ENCODE measurements at places on chromosomes 13 and 19. TPM values are rescaled to one million over a fixed set of nuclear protein-coding genes. Genes with fewer than 3 reads are reported as not detected.
A peak's percentile ranks its signal among the peaks of the same experiment; 100 is the strongest.

DNA sequence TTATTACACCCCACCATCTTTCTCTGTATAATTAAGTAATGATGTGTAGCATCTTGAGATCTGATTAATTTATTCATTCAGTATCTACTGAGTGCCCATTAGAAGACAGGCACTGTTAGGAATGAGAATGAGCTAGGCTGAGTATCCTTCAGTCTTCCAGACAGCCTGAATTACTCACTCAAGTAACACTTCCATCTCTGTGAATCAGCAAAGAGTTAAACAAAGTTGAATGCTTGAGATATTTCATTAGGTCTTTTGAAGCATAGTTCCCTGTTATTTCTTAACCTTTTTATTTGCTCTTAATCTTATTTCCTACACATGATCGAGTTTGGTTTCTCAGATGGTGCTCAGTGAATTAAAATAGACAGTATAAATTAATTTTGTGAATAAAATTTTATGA, 413.7 kb downstream of the DCT start:
- DNase-seq, result no peak

ATP8B3 gene
- 3.6 TPM for total RNA-seq

DNA sequence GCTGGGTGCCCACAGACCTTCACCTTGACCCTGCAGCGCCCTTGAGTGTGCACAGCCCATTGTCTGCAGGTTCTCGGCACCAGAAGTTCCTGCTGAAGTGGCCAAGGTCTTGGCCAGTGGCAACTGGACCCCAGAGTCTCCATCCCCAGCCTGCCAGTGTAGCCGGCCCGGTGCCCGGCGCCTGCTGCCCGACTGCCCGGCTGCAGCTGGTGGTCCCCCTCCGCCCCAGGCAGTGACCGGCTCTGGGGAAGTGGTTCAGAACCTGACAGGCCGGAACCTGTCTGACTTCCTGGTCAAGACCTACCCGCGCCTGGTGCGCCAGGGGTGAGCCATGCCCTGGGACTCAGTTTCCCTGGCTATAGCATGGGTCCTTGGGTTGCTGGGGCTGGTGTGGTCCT, 11.9 kb upstream of the ARHGAP45 start:
- DNase-seq, result no peak

GRCh38 chr19:39401549-39402345, 4.9 kb upstream of the ZFP36 start:
- DNase-seq, result peak; percentile 87

KLK1 gene
- total RNA-seq, result 0.41 TPM

ADAT3 gene
- total RNA-seq, result 10.3 TPM

DNA sequence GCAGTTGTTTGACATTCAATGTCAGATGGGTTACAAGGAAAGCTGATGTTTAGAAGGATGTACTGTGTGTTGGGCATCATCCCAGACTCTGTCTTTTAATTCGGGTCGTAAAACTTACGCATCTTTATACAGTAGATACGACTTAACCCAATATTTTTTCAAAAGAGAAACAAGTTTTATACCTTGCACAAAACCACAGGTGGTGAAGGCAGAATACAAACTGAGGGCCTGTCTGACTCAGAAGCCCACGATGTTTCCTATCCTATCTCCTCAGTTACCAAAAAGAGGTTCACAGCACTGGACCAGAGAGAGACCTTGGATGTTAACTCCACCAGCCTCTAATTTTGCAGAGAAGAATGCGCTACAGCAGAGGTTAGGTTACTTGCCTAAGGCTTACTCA, 477.0 kb downstream of the FOXO1 start:
- no peak for DNase-seq

NKG7 gene
- 7.9 TPM for total RNA-seq

- no peak for DNase-seq
These were observed 78.4 kb upstream of the DIAPH3 start for GRCh38 chr13:60242043-60242595.

DNA sequence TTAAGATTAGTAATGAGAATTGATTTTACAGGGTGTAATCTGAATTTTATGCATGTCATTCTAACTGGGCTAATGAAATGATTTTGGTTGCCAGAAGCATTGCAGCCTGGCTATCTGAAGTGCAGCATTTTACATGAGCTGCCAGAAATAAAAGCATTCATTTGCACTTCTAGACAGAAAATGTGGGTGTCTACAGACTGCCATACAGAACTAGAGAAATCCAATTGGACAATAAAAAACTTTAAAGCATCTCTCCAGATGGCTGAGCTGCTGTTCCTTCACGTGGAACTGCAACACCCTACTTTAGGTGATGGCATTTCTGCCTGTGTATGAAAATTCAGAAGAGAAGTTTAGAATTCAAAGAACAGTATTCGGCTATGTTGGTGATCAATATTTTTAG, 450.1 kb upstream of the SLITRK1 start:
- DNase-seq, result no peak

TMTC4 gene
- total RNA-seq, result 15.1 TPM

GRCh38 chr13:102968572-102969228, 97.5 kb downstream of the SLC10A2 start:
- no peak for DNase-seq

DNA sequence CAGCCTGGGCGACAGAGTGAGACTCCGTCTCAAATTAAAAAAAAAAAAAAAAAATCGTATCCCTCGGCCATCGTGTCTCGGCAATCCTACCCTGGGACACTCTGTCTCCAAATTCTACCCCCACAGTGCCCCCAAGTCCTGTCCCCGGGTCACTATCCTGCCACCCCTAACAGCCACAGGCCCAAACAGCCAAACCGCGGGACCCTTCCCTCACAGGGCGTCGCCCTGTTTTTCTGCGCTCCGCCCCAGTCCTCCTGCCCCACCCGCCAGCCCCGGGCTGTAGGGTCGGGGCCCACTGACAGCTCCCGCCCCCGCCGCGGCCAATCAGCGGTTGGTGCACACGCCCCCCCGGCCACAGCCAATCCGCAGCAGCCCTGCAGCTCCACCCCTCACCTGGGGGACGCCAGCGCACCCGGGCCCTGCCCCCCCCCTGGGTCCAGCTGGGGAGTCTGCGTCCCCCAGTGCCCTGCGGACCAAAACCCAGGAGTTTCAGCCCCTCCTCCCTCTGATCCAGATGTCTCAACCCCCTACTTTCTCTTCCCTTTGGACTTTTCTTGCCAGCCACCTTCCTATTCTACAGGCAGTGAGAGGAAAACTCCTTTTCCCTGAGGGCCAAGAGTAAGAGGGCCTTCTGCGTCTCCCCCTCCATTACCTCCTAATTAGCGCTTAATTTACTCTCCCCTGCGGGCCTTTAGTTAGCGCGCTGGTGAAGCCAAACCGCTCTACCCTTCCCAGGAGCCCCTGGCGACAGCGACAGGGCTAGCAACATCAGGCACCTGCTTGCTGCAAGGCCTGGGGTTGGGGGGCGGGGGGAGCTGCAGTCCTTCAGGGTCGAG, 1.5 kb upstream of the BCAT2 start:
- DNase-seq, result peak; percentile 93

DNA sequence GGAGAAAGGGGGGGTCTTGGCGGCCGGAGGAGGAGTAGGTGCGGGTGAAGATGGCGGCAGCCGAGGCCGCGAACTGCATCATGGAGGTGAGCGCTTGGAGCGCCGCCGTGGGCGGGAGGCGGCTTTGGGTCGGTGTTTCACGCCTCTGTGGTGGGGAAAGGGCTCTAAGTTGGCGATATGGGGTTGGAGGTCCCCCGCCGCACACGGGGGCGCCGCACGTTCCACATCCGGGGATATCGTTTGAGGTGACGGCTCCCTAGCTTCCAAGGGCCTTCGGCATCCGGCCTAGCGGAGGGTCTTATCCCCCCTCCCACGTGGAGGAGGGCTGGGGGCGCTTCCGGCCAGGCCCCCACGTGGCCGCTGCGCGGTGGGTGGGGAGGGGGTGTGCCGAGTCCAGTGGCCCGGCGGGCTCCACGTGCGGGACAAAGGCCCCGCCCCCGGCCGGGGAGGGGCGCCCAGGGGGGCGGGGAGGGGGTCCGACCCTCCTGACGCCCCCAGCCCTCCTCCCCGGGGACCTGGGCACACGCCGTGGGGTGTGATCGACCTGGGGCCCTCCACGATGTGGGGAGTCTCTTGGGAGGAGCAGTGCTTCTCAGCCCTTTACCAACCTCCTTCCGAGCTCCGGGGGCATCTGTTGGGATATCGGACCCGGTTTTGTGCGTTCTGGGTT, at the start of gene PRMT1:
PRMT1 (plus strand) TSS at position 41 of the 670 bp plus-strand sequence; CDS start at position 51, 10 bp downstream.
- peak; percentile 69 for DNase-seq

DNA sequence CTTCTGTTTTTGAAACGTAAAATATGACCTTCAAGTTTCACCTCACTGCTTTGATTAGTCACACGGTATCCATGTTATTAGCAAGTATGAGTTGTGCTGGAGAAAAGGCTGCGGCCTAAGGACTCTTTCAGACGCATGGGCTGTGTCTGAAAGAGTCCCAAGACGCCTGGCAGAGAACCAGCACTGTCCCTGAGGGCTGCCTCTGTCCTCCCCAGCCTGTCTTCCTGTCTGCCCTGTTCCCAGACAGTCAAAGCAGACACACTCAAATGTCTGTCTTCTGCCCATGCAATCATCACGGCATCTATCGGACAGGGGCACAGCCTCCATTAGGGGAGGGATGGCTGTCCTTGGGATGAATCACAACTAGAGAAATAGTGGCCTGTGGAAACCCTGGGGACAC, 65.5 kb downstream of the DPY19L3 start:
- no peak for DNase-seq

F10 gene
- 5.1 TPM for total RNA-seq

DNA sequence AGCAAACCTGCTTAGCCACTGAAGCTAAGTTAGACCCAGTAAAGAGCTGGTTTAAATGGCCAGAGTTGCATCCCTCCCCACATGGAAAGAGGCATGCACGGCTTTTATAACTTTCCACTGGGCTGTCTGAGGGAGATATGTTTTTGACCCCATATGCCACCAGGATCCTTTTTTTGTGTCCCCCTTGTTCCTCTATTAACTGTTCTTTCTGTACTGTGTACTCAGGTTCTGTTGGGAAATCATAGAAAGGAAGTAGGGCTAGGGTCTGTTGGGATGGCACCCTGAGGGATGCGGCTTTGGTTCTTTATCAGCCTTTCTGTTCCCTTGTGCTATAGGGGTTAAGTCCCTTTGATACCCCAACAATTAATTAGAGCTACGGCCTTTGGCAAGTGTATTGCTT, 12.2 kb upstream of the TM9SF2 start:
- DNase-seq, result no peak

GRCh38 chr13:112964971-112965492, 4.0 kb upstream of the MCF2L start:
- no peak for DNase-seq

DNA sequence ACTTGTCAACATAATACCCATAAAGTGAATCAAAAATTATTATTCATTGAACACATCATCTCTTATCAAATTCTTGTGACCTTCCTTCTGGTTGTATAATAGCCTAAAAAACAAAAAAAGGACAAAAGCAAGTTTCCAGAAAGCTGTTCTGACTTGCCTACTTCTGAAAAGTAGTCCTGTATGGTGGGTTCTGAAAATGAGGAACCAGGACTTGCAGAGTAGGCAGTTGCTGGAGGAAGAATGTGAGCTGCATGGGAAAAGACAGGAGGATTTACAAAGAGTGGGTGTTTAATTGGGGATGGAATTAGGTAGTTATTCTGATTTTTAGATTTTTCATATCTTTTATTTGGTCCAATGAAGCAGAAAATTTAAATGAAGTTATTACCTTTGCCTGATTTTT, 56.7 kb downstream of the RCBTB2 start:
- no peak for DNase-seq

OVOL3 gene
- total RNA-seq, result not detected

CEACAM1 gene
- total RNA-seq, result 33.1 TPM

FARP1 gene
- total RNA-seq, result 229 TPM

TSHZ3 gene
- total RNA-seq, result 8.4 TPM

- no peak for DNase-seq
These were observed 270.2 kb downstream of the LMO7 start for GRCh38 chr13:75906315-75906714.

DNA sequence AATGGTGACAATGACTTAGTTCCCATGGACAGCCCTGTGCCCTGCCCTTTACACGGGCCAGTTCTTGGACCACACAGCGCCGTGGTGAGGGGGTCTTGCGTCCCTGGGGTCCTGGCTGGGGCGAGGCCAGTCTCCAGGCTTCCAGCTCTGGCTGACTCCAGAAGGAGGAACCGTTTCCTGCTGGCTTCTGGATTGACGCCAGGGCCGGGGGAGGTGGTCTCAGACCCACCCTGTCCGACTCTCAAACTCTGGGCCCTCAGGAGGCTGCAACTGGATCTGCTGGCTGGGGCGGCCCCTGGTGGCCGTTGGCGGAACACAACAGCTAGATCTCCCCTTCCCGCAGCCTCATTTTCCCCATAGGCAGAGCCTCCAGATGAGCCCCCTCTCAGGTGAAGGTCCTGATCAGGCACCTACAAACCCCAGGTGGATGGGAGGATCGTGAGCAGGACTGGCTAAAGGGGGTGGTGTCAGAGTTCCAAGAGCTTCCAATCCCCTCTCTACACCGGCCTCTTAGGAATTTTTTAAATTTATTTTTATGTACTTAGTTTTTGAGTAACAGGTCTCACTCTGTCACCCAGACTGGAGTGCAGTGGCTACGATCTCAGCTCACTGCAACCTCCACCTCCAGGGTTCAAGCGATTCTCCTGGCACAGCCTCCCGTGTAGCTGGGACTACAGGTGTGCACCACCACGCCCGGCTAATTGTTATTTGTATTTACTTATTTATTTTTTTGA, 8.0 kb downstream of the CCDC194 start:
- DNase-seq, result peak; percentile 83

LRRC63 gene
- 0.31 TPM for total RNA-seq

DNA sequence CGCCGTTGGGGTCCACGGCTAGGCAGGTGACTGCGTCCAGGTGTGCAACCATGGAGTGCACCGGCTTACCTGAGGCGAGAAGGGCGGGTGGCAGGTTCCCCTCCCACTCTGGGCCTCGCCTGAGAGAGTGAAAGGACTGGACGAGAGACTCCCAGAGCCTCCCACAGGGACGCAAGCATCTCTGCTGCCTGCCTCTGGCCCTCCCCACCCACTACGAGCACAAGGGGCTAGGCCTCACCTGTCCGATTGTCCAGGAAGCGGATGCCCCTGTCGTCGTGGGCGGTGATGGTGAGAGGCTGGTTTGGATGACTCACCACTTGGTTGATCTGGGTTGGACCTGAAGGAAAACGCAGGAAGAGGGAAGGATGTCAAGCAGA, 5.1 kb upstream of the PRKD2 start:
- no peak for DNase-seq

DNA sequence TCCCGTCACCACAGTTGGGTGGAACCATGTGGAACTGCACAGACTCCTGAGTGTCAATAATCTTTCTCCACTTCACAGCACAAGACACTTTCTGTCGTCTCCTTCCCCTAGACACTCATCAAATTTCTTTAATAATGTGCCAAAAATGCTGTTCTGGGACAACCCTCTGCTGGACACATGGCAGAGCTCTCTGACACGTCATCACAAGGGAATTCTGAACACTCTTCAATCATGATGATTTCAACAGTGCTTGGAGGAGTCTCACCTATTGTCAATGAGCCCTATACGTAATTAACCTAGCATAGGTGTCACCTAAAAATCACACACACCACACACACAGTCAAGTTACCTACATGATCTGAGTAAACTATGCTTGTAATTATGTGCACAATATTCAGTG, 141.3 kb downstream of the STOML3 start:
- DNase-seq, result no peak

KCTD4 gene
- 0.22 TPM for total RNA-seq
